Temporal lobe (tissue), 4 donors: ENCODE measurements at places on chromosomes 7 and 10. TPM values are rescaled to one million over a fixed set of nuclear protein-coding genes. Genes with fewer than 3 reads are reported as not detected.

Gene DGKI
- total RNA-seq: 92.0 TPM

Gene TMEM184A
- not detected for total RNA-seq

Gene PAPSS2
- total RNA-seq: 3.0 TPM

Gene DMBT1
- total RNA-seq: under 0.01 TPM

Gene AFAP1L2
- total RNA-seq: 7.1 TPM

Gene GIMAP8
- total RNA-seq: 0.74 TPM

Gene OR2A42
- not detected for total RNA-seq

Gene SNX10
- 17.7 TPM for total RNA-seq

Gene DPCD
- total RNA-seq: 13.3 TPM

Gene KIF11
- 4.4 TPM for total RNA-seq

Gene HSPA12A
- 38.8 TPM for total RNA-seq

Gene CNPY4
- total RNA-seq: 11.1 TPM

Gene TEX47
- not detected for total RNA-seq

Gene TET1
- 28.0 TPM for total RNA-seq

Gene ZNF722
- not detected for total RNA-seq

Gene CACNB2
- total RNA-seq: 6.9 TPM

Gene APBB1IP
- 0.98 TPM for total RNA-seq

Gene EPHB4
- 10.3 TPM for total RNA-seq

Gene LLCFC1
- not detected for total RNA-seq

Gene KCNH2
- total RNA-seq: 6.4 TPM

Gene ABCB1
- 7.4 TPM for total RNA-seq

Gene FGFBP3
- total RNA-seq: 22.1 TPM

Gene CCSER2
- 70.6 TPM for total RNA-seq

Gene A1CF
- not detected for total RNA-seq

Gene MPP7
- 1.2 TPM for total RNA-seq

Gene FBXL13
- total RNA-seq: 3.9 TPM

Gene CC2D2B
- total RNA-seq: 0.98 TPM

Gene BUD23
- 20.9 TPM for total RNA-seq

Gene SLC26A3
- not detected for total RNA-seq

Gene LRRC4
- 13.5 TPM for total RNA-seq

Gene LEP
- total RNA-seq: not detected

Gene LRGUK
- 7.4 TPM for total RNA-seq

Gene ZNF727
- total RNA-seq: 0.25 TPM

Gene SLC13A4
- total RNA-seq: 7.4 TPM

Gene PRR15
- total RNA-seq: 0.25 TPM

Gene OR13A1
- total RNA-seq: not detected

Gene GRM3
- total RNA-seq: 86.5 TPM

Gene TSPAN12
- total RNA-seq: 3.9 TPM

Gene PLA2G12B
- not detected for total RNA-seq

Gene CTTNBP2
- total RNA-seq: 52.9 TPM
